Choroid plexus epithelial cell (primary cell): ENCODE measurements at places on chromosomes 16 and 17.
A peak's percentile ranks its signal among the peaks of the same experiment; 100 is the strongest.

- no peak for DNase-seq
These were observed 1.9 kb downstream of the CLEC16A start for GRCh38 chr16:10946308-10946707.

GRCh38 chr17:2794111-2794803 is 2.0 kb upstream of the RAP1GAP2 start:
- DNase-seq = no peak

DNA sequence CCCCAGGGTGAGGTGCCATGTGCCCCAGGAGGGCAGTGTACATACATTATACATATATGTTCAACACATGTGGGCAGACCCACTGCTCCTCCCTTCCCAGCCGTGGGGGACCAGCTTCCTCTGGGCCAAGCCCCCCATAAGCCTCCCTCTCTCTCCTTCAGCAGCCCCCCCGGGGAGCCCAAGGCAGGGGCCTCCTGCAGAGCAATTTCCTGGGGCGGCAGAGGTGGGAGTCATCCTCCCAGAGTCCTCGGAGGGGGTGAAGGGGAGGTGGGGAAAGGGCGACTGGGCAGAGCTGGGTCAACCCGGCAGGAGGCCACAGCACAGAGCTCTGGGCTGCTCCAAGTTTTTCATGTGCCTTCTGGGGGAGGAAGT is 235.1 kb downstream of the ZNF423 start:
- peak; percentile 28 for DNase-seq

DNA sequence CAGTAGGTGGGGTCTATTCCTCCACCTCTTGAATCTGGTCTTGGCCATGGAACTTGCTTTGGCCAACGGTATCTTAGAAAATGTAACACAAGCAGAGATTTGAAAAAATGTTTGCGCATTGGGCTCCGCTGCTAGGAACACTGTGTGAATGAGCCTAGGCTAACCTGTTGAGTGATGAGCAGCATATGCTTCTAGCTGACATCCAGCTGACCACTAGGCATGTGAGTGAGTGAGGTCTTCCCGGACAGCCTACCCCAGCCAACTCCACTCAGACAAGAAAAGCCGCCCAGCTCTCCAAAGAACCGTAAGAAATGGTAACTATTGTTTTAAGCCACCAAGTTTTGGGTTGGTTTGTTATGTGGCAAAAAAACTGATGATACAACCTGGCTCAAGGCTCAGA is 31.4 kb upstream of the BCO1 start:
- DNase-seq = no peak

DNA sequence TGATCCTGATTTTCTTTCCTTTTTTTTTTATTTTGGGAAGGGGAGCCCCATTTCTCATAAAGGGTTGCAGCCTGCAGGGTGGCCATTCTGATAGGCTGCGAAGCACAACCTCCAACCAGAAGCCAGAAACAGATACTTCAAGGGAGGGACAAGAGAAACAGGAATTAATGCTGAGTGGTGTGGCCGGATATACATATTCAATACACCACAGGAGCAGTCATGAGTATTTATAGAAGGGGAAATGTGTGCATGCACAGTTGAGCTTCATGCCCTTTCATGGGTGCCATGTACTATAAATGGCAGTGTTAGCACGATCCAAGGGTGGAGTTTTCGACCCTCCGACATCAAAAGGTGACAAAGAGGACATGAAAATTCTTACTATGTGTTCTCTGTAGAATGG is 320.8 kb downstream of the CBLN1 start:
- DNase-seq = no peak

DNA sequence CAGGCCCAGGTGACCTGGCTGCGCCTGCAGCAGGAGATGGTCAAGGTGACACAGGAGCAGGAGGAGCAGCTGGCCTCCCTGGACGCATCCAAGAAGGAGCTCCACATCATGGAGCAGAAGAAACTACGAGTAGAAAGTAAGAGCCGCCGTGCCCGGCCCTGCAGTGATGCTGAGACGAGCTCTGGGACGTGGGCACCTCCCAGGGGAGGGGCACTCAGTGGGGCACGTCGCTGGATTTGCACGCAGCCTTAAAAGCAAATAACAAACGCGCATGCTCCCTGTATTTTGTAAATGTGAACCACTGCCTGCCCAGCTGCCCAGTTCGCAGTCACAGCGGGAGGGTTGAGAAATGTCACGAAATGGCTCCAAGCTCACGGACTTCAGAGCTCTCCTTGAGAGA is 15.3 kb upstream of the GAA start:
- no peak for DNase-seq

DNA sequence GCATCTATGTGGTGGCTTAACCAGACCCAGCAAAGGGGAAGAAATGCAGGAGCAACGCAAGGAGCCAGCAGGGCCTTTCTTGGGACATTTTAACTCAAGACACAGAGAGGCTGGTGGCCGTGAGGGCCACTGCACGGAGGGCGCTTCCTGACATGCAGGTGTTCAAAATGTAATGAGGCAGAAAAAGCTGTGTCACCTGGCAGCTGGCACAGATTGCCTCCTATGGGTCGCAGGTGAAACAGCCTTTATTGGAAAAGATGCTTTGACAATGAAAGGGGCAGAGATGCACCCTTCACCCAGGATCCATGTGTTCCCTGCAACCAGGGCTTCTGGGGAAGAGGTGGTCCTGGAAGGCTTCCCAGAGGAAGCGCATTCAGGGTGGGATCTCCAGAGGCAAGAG is 219.3 kb downstream of the XYLT1 start:
- DNase-seq = no peak

GRCh38 chr17:8632061-8632460 is 1.5 kb upstream of the MYH10 start:
- no peak for DNase-seq

DNA sequence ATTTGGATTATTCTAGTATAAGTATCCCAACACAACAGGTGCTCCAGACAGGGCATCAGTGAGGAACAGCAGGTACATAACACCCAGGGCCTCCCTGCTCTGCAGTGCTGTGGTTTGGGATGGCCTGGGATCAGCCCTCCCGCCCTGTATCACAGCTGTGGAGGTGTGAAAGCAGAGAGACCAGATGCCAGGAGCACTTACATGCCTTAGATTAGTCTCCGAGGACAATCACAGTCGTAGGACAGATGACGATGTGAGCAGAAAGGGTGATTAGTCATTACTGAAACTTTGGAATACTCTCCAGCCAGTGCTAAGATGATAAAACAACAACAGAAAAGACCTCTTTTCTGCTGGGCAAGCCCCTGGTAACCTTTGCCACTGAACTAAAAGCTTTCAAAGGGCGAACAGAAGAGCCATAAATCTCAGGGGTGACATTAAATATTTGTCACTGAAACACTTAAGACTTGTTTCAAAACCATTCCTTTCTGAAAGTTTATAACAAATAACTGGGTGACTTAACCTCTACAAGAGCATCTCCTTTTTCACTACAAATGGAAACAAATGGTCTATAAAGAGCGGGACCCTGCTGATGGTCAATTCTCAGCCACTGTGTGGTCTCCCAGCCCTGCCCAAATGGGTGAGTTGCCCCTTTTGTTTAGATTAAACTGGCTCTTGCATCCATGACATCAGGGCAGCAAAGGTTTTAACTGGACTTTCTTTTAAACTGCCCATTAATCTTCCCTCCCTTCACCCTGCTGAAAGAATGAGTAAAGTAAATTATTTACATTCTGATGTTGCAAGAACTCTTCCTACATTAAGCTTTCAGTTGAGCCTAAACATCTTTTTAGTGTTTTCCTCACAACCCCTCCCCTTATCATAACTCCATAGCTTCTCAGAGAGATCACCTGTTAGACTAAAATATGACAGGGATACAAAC is 183.1 kb upstream of the COX10 start:
- DNase-seq = peak; percentile 3

DNA sequence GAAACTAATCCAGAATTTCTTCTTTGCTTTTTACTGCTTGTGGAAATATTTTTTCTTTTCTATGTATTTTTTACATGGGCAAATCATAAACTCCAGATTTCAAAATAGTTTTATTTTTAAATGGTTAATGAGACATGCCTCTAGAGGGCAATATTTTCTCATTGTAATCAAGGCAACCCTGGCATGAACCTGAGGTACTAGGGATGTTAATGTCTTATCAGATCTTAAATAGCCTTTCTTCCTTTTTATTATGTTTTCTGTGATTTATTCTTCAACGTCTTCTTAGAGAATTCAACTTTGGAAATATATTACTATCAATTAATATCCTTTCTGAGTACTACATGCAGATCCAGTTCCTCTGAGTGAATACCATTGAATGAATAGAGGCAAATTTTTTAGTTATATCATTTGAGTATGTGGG is 324.7 kb downstream of the BCAS3 start:
- peak; percentile 78 for DNase-seq

DNA sequence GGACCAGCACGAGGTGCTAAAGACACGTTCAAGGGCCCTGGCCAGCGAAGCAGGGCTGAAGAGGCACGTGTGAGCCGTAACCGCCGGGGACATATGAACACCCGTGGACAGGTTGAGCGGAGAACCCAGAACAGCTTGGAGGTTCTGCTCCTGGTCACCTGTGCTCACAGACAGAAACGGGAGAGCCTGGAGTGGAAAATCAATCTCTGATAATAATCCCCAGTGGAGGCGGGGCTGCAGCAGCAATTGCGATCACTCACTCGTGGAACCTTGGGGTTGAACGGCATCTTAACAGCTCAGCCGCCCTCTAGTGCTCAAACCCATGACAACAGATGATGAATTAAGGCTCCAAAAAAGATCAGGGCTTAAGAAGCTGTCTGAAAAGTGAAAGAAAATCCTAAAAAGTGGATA is 25.6 kb downstream of the WIPI1 start:
- DNase-seq = peak; percentile 80

DNA sequence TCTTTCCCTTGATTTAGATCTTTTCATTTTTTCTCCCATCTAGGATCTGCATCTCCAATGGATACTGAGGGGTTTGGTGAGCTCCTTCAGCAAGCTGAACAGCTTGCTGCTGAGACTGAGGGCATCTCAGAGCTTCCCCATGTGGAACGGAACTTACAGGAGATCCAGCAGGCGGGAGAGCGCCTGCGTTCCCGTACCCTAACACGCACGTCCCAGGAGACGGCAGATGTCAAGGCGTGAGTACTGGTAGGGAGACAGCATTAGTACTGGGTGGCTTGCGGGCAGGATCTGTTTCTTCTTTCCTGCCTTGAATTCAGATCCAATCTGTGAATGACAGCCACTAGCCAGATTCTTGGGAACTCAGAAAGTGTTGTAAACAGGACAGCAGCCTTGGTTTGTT is 18.3 kb downstream of the NUP93 start:
- no peak for DNase-seq

DNA sequence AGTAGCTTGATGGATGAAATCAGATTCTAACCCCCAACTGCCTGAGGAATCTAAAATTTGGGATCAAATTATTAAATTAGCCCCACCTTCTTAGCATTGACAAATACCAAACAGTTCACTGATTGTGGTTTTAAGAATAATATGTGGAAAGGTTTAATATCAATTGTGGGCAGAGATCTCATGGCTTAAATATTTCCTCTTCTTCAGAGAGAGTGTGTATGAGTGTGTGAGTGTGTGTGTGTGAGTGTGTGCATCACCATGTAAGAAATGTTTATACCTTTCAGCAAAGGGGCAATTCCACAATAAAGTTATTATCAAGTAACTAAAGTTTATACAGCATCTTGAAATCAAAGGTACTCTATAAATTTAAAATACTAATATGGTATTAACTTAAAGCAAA is 3.2 kb downstream of the SMURF2 start:
- DNase-seq = peak; percentile 77

DNA sequence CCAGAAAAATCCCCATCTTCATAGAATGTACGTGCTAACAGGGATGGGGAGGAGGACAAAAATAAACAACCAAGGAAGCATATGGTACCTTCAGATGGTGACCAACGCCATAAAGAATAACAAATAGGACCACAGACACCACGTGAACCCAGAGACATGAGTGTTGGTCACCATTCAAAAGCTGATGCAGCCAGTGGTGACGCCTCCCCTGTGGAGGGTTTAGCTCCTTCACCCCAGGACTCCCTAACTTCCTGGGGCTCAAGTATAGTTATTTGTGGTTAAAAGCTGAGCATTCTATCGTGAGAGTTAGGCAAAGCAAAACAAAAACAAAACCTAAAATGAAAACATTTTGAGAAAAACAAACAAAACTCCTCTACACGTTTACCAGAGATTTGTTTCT is 184.7 kb downstream of the SOX9 start:
- DNase-seq = no peak

- DNase-seq = peak; percentile 86
These were observed 4.6 kb downstream of the SMCR8 start for GRCh38 chr17:18319604-18320256.

DNA sequence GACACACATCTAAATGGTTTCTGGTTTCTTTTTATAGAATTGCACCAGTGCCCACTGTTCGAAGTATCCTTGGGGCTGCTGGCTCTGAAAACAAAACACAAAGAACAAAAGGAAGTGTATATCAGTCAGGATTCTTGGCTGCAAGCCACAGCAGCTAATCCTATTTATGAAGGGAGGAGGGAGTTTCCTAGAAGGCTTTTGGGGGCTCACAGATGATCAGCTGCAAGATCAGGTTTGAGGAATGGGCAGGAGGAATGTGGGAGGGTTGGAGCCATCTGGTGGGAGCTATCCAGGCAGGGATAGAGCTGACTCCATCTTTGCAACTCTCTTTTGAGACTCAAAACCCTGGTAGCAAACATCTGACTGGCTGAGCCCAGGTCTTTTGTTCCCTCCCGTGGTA is 118.3 kb upstream of the EEF2KMT start:
- DNase-seq = no peak

- no peak for DNase-seq
These were observed 862 bp downstream of the ACSM1 start for GRCh38 chr16:20696618-20697017.

DNA sequence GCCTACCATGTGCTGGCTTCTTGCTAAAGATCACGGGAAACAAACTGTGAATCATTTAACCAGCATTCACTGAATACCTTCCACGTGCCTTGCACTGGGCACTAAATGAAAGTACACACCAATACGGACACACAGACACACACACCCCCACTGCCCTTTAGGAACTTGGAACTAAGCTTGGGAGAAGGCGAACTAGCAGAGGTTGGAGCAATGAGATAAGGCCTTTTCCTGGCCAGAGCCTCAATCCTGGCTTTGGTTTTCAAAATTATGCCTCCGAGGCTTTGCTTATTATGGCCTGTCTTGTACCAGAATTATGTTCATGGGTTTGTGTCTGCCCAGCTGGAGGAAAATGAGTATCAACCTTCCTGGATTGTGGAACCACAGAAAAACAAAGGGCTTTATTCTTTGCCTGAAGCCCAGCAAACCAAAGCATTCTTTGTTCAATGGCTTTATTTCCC is 32.3 kb downstream of the CPPED1 start:
- peak; percentile 21 for DNase-seq

GRCh38 chr17:75504347-75505151 is 10.8 kb downstream of the CASKIN2 start:
- DNase-seq = no peak

- no peak for DNase-seq
These were observed 14.3 kb upstream of the CES5A start for GRCh38 chr16:55889518-55889917.

DNA sequence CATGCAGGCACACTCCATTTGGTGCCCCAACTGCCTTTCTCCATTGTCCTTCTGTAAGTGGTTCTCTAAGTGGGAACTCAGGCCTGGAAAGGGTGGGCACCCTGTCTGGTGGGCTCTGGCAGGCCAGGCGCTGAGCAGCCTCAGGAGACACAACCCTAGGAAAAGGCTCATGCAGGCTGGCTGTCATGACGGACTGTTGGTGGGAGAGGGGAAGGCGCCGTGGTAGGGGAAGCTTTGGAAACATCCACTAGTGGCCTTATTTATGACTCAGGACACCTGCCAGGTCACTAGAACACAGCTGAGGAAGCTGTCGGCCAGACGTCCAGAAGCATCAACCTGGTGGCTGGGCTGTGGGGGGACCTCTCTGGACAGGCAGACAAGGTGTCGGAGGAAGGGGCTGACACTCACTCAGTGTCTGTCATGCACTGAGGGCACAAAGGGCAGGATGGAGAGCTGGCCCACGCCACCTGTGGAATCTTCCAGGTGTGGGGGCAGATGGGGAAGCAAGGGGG is 216.0 kb downstream of the SEC14L1 start:
- no peak for DNase-seq
